ENCODE measurements at places on chromosomes 2 and 18.
A peak's percentile ranks its signal among the peaks of the same experiment; 100 is the strongest.

- DNase-seq: no peak
These were observed 114.9 kb downstream of the ALK start for GRCh38 chr2:29806461-29806860.

DNA sequence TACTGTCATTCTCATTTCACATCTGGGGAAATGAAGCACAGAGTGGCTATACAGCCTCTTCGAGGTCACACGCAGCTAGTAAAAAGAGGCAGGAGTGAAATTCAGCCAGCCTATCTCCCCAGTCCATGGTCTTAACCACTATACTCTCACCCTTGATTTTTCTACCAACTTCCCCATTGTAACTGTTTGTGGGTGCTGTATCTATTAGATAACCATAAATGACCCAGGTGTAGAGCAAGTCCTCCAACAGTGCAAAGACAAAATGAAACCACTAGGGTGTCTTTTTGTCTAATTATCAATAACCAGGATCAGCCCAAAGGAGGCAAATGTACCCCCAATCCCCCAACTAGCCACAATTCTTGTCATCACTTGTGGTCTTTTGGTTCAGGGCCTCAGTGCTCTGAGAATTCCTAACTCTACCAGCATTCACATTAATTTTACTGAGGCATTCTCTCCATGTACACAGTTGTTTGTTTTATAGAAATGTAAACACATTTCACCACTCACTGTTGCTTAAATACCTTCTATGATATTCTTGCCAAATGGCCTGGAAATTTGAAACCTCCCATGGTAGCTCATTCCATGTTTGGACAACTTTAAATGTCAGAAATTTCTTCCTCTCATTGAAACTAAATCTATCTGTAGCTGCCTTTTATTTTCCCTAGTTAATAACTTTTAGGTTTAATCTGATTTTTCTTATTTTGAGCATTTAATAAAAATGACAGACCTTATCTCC lies 58.7 kb downstream of the SLC40A1 start:
- DNase-seq: no peak

- no peak for DNase-seq
These were observed 392.2 kb upstream of the CRIM1 start for GRCh38 chr2:35963357-35963756.

- no peak for DNase-seq
These were observed 42.9 kb downstream of the DOK1 start for GRCh38 chr2:74597410-74597809.

DNA sequence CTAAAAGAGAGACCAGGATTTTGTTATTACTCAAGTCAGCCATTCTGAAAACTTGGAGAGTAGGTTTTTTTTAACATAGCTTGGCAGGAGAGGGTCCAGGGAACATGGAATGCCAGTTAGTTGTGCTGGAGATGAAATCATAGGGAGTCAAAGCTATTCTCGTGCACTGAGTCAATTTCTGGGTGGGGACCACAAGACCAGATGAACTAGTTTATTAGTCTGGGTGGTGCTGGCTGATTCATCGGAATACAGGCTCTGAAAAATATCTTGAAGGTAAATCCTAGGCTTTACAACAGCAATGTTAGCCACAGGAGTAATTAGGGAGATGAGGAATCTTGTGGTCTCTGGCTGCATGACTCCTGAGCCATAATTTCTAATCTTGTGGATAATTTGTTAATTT lies 921.4 kb downstream of the TRIB2 start:
- no peak for DNase-seq

DNA sequence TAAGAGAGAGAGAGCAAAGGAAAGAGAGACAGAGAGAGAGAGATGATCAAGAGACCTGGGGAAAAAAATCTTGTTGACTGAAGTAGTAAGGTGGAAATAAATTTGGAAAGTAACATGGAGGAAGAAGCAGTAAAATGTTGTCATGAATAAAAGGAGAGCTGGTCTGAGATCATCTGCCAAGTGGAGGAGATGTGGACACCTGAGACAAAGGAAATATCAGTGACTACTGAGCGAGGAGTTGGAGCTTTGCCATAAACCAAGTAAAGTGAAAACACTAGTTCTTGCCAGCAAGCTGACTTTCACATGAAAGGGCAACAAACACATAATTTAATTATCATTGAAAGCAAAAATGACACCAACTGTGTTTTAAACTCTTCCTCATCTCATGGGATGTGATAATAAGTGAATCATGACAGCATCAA lies 49.0 kb upstream of the DSG1 start:
- DNase-seq: no peak

DNA sequence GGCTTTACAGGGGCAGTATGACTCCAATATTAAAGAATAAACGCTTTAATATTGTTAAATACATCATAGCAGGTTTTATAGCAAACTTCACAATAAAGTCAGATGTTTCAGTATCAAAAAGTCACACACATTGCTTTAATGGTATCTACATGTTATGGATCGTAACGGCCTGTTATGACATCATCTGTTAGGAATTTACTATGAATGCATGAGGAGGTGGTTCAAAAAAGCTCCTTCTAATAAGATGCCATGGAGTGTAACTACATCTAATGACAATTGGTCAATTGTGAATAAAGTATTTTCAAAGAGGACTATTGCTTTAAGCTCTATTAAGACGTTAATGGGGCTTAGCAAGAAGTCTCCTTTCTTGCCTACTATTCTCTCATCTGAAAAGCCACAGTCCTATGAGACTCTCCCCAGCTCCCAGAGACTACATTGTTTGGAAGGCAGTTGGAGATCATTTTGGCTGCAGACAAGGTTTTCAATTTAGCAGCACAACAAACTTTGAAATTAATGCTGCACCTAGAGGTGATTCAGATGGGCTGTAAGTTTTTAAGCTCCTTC lies 300.7 kb upstream of the MEIS1 start:
- no peak for DNase-seq

- DNase-seq: no peak
These were observed 173.7 kb downstream of the SP3 start for GRCh38 chr2:173791502-173791901.

DNA sequence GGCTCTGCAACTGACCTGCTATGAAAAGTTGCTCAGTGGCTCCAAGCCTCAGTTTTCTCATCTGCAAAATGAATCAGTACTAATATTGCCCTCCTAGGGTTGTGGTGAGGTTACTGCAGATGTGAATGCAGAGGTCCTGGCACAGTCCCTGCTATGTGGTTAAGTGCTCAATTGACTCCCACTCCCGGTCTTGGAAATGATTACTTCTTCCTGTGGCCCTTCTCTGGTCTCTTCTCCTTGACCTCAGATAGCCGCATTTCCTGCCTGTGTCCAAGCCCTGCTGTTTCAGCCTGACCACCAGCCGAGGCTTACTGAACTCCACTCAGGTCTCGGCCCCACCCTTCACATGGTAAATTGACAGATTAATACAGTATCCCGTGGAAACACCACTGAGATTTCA lies 26.3 kb downstream of the CNGA3 start:
- DNase-seq: no peak

DNA sequence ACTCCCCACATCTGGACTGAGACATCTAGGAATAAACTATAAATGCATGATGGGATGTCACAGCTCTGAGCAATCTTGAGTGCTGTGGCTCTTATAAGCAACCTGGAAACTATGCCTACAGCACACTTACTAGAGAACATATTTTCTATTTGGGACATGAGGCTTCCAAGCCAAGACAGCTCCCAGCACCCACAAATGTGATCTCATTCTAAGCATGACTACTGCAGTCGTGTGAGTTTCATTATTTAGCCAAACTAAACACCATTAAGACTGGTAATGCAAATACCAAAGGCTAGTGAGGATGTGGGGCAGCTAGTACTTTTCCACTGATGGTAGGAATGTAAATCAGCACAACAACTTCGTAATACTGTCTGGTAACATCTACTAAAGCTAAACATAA lies 72.5 kb downstream of the RTTN start:
- DNase-seq: no peak

- DNase-seq: no peak
These were observed 3.4 kb upstream of the CXCR4 start for GRCh38 chr2:136121204-136121910.

DNA sequence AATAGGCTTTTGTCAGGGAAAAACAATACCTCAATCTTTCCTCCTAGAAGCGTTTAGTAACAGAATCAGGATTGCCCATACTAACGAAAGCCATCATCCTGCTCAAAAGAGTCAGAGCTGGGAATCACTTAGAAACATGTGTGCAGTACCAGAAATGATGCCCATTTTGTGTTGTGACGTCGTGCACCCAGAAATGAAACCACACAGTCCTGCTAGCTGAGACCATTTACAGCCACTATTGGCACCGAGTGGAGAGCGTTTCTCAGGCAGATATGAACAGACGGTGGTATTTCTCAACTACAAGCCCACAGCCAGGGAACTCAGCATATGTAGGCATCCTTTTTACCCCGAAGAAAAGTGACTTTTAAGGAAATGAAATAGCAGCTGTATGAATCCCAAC lies 284.3 kb upstream of the LRATD1 start:
- DNase-seq: no peak

- DNase-seq: no peak
These were observed 884.3 kb downstream of the TSN start for GRCh38 chr2:122639711-122640110.

- DNase-seq: no peak
These were observed 21.1 kb downstream of the KANSL3 start for GRCh38 chr2:96617012-96617411.

DNA sequence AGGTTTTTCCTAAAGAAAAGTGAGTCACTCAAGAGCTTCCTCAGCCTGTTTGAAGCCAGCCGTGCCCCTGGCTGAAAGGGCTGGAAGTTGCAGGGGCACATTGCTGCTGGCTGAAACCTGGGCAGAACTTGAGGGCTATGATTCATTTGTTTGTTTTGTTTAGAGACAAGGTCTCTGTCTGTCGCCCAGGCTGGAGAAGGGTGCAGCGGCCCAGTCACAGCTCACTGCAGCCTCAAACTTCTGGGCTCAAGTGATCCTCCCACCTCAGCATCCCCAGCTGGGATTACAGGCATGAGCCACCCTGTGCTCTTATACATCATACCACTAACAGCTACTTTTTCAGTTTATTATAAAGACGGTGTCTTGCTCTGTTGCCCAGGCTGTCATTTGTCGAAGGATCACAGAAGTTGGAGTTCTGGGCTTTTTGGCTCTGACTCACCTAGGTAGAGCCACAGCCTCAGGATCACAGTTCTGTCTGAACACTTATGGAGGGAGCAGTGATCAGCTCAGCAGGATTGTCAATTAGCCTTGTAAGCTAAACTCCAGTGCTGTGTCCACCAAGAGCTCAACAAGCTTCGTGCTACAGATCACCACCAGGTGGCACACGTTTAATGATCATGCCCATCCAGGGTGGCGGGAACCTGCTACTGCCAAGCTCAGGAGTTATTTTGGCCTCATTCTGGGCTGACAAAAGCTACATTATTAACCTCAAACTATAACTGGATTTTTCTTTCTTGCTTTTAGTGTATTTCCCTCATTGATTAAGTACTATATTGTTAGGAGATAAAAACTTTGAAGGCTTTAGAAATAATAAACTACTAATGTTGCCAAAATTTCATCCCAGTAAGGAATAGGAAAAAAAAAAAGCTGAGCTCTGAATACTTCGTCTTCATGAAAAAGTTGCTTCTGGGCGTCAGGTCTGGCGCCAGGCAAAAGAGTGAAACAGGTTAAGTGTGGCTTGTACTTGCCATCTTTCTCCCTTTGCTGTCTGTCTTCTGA lies 57.9 kb downstream of the ARHGEF33 start:
- DNase-seq: peak; percentile 89

GRCh38 chr18:2894841-2895370 lies 48.1 kb downstream of the EMILIN2 start:
- no peak for DNase-seq

- DNase-seq: no peak
These were observed 119.3 kb upstream of the TWIST2 start for GRCh38 chr2:238728330-238729260.

DNA sequence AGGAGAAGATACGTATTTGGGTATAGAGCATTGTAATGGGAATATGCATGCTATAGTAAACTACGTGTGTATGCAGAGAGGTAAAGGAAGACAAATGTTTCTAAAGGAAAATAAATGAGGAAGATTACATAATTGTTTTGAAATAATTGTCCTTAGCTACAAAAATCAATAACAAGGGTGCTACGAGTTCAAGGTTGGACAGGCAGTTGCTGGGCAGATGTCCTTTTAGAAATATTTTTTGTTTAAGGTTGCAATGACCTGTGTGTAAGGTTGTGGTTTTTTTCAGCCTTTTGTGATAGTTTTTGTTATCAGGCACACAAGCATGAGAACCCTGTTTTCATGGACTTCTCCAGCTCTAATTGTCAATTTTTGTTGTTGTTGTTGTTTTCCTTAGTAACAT lies 1304.1 kb upstream of the CHAC2 start:
- no peak for DNase-seq

GRCh38 chr2:187566266-187566665 lies 12.0 kb upstream of the TFPI start:
- no peak for DNase-seq

GRCh38 chr2:221673248-221673647 lies 101.1 kb upstream of the EPHA4 start:
- no peak for DNase-seq

DNA sequence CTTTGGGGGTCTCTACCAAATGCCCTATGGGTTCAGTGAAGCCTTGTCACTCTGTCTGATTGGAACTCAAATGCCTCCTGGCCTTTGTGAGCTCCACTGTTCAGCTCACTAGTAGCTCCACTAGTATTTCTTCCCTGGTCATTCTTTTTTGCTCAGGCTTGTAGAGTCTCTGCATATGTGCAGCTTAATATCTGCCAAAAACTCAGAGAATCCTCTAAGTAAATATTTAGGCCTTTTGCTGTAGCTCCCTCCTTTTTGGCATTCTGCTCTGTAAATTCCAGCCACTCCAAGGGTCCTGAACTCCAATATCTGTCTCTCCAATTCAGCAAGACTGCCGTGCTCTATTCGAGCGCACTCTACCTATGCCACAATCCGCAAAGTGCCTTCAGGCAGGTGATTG lies 146.5 kb downstream of the MAIP1 start:
- DNase-seq: no peak

GRCh38 chr2:42935692-42936671 lies 143.6 kb upstream of the HAAO start:
- peak; percentile 42 for DNase-seq

DNA sequence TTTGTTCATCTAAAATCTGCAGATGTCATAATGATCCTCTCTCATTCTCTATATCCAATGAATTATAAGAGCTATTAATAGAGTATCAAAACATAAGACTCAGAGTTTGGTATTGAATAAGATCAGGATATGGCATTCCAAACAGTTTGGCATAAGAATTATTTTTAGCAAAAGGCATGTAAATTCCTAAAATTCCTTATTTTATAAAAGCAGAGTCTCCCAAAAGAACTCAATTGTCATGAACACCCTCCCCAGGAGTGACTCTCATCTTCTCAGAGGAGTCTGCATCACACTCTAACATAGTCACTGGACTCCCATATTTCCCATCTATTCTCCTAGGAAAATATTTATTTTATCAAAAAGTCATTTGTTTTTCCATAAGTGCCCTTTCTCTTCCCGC lies 1710.2 kb upstream of the SLC39A10 start:
- DNase-seq: no peak

GRCh38 chr2:85187069-85187468 lies 53.9 kb downstream of the TCF7L1 start:
- no peak for DNase-seq

DNA sequence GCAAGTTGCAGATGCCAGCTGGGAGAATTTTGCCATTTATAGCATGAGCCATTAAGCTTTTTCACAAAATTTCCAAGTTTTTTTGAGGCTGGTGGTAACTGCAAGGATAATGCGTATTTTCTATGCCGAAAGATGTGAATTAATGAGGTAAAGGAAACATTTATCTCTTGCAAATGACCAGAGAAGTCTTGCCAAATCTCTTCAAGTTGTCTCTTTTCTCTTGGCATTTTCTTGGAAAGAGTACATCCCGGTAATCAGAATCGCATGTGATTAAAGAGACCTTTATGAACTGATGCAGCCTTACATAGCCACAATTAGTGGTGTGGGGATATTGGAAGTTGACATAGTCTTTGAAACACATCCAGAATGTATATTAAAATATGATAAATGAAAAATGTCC lies 136.5 kb upstream of the MMADHC start:
- DNase-seq: no peak

Measured in activated CD8-positive, alpha-beta T cell treated with anti-CD3 and anti-CD28 coated beads for 36 hours (primary cell).